Cardiac muscle cell (in vitro differentiated cells and primary cell): ENCODE measurements at places on chromosomes 4 and X. TPM values are rescaled to one million over a fixed set of nuclear protein-coding genes. Genes with fewer than 3 reads are reported as not detected.

- DNase-seq: peak; percentile 65
Observed at GRCh38 chr4:48546336-48546735, 56.3 kb downstream of the ZAR1 start.

DNA sequence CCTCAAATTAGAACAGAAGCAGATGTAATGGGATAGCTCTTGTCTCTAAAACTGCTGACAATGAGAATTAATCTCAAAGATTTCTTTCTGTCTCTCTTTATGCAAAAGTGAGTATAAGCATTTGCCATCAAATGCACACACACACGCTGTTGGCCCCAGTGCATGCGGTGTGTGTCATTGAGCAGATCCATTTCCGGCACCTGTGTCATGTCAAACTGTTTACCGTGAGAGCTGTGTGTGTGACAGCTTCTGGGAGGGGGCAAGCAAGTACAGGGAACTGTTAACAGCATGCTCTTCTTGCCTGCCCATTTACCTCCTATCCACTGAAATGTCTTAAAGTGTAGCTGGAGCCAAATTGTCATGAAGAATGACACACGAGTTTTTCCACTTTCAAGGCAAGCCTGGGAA is 297.9 kb upstream of the FAT4 start:
- DNase-seq: no peak

DNA sequence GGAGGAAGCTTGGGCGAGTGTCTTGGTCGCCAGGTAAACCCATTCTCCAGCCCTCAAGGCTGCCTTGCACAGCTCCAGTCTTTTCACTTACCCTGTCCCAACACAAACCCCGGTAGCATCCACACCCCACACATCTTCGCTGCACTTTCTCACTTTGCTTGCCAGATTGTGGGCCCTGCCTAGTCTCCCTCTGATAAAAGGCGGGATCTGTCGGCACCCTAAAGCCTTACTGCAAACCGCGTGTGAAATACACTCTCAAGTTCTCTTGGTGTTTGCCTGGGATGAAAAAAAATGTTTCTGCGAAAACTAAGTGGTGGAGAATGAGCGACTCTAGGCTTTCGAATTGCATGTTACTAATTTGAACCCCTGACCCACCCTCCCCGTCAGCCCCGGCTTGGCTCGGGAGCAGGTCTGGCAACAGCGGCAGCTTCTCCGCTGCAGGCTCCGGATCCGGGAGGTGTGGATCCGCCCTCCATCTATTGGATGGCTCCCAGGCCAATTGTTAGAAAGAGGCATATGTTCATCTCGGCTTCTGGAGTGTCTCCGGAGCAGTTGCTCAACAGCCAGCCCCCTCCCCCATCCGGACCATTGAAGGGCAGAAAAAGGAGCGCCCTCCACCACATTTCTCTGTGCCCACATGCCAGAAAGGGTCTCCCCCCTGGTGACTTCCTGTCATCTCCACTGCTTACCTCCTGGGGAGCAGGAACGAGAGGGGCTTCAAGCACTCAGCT is 3.0 kb upstream of the CITED1 start:
- DNase-seq: peak; percentile 71

The NEIL3 gene
- total RNA-seq: 1.9 and 7.4 TPM in 2 replicates

- no peak for DNase-seq
Observed at GRCh38 chr4:30763321-30763727, 43.2 kb downstream of the PCDH7 start.

The GPRASP1 gene
- 3.2 and 8.7 TPM in 2 replicates for total RNA-seq

The LDB2 gene
- 7.4 and 12.4 TPM in 2 replicates for total RNA-seq

The NDP gene
- not detected in 2 replicates for total RNA-seq

DNA sequence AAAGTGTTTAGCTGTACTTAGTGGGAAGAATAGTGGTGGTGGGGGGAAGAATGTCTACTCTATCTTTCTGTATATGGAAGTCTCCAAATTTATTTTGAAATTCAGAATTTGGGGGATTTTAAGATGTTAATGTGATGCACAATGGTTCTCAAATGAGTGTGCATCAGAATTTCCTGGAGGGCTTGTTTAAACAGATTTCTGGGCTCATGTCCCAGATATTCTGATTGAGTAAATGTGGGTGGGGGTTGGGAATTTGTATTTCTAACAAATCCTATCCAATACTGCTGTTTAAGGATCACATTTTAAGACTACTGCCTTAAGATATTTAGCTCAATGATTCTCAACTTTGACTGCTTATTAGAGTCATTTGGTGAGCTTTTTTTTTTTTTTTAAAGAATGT is 15.1 kb upstream of the INTS6L start:
- no peak for DNase-seq

The SCLT1 gene
- 3.5 and 13.9 TPM in 2 replicates for total RNA-seq

DNA sequence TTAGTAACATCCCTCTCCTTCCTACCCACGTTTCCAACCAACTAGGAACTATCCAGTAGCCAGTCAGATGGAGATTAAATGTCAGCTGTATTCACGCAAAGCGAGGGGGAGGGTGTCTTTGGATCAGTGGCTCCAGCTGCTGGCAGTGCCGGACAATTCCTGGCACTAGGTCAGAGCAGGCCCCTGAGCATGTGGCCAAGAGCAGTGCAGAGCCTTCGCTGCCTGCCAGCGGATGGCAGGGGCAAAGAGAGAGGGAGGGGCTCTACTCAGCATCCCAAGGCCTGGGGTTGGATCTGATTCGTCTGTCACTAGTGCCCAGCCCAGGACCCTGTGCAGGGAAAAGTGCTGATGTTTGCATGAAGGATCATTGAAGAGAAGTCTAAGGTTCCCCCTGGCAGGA is 28.7 kb upstream of the JAKMIP1 start:
- DNase-seq: no peak

The CACNA1F gene
- total RNA-seq: 0.45 and 1.0 TPM in 2 replicates

DNA sequence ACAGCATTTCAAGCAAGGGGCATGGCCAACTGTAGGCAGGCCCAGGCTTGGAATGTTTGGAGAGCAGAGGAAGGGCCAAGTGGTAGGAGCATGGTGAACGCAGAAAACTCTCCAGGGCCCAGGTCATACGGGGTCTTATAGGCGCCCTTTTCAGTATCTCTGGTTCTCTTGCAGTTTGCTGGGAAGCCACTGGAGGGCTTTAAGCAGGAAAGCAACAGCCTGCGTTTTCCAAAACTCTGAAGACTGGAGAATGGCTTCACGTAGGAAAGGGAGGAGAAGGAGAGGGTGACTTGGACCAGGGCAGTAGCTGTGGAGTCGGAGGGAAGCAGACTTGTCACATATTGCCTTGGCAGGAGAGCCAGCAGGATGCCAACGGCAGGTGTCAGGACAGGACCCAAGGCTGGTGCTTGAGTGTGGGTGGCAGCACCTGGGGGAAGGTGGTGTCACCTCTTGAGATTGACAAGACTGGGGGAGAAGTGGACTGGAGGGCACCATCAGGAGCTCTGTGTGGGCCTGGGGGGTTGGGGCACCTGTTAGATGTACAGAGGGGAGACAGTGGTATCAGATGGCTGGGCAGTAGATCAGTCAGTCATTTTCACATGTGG is 21.9 kb downstream of the TKTL1 start:
- DNase-seq: peak; percentile 53

DNA sequence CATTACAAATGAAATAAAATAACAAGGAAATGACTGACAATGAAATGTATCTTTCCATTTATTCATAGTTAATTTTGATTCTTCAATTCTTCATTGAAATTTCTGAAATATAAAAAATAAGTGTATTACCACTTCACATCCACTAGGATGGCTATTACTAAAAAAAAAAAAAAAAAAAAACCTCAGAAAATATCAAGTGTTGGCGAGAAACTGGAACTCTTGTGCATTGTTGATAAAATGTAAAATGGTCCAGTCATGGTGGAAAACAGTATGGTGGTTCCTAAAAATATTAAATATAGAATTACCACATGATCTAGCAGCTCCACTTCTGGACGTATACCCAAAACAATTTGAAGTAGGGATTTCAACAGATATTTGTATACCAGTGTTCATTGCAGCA is 22.9 kb downstream of the PGAM4 start:
- no peak for DNase-seq

The TSPAN7 gene
- total RNA-seq: 22.0 and 23.1 TPM in 2 replicates

GRCh38 chr4:44448521-44449461 is at the start of gene KCTD8:
KCTD8 (minus strand) TSS chr4:44448809.
- DNase-seq: peak; percentile 95

The IL1RAPL1 gene
- total RNA-seq: 3.2 and 4.1 TPM in 2 replicates

DNA sequence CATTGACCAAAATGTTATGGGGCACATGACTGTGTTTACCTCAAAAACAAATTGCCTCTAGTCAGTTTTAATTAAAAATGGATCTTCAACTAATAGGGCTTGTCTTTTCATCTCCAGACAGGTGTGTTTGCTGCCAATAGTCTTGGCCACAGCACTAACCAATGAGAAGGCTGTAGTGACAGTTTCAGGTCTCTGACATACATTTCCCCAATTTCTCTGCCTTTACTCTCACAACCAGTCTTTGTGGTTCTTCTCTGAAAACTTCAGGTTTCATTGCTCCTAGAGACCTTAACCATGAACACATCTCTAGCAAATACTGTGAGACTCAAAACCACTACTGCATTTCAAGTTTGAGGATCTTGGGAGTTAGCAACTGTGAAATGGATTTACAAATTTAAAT is 3.5 kb upstream of the EDNRA start:
- DNase-seq: no peak

- no peak for DNase-seq
Observed at GRCh38 chr4:103425406-103425805, 227.3 kb upstream of the CENPE start.
